Left ventricle myocardium inferior (tissue), 1 donor: ENCODE measurements at places on chromosomes 7 and 10. TPM values are rescaled to one million over a fixed set of nuclear protein-coding genes. Genes with fewer than 3 reads are reported as not detected.

Gene NEUROG3
- total RNA-seq, result not detected

Gene TBX20
- 83.9 TPM for total RNA-seq

DNA sequence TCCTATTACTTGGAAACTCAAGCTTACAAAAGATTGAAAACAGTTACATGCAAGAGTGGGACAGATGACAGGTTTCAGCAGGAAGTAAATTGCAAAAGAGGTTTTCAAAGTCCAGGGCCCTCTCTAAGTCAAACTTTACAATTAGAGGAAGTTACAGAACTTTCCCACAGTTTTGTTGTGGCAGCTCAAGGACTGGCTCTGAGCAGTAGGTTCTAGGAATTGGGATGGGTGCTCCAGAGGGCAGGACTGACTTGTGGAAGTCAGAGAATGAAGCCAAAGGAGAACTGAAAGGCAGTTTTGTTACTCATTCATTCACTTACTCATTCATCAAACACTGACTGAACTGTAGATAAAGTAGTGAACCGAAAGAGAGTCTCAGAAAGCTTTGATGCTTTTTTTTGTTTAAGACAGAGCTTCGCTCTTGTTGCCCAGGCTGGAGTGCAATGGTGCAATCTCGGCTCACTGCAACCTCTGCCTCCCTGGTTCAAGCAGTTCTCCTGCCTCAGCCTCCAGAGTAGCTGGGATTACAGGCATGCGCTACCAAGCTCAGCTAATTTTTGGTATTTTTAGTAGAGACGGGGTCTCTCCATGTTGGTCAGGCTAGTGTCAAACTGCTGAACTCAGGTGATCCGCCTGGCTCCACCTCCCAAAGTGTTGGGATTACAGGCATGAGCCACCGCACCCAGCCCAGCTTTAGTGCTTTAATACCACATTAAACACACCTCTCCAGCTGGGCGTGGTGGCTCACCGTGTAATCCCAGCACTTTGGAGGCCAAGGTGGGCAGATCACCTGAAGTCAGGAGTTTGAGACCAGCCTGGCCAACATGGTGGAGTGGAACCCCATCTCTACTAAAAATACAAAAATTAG, 66.8 kb upstream of the CCNJ start:
- H3K4me3 ChIP-seq, result no peak overlapping the region
- H3K27ac ChIP-seq, result no peak overlapping the region
- no peaks in the 10 kb centered on the region for H3K27me3 ChIP-seq
- H3K4me1 ChIP-seq, result no peaks in the 10 kb centered on the region

GRCh38 chr10:57260175-57260574, 899.1 kb upstream of the ZWINT start:
- H3K4me3 ChIP-seq, result no peak overlapping the region
- H3K27ac ChIP-seq, result no peak overlapping the region
- no peaks in the 10 kb centered on the region for H3K36me3 ChIP-seq
- H3K27me3 ChIP-seq, result no peaks in the 10 kb centered on the region

DNA sequence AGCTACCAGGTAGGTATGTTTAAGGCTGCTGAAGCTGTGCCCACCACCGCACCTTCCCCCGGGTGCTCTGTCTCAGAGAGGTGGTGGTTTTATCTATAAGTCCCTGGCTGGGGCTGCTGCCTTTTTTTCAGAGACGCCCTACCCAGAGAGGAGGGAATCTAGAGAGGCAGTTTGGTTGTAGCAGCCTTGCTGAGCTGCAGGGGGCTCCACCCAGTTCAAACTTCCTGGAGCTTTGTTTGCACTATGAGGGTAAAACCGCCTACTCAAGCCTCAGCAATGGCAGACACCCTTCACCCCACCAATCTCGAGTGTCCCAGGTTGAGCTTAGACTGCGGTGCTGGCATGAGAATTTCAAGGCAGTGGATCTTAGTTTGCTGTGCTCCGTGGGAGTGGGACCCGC, 43.6 kb upstream of the CYP2C18 start:
- H3K4me3 ChIP-seq, result no peak overlapping the region
- no peaks in the 10 kb centered on the region for H3K27me3 ChIP-seq
- no peaks in the 10 kb centered on the region for H3K36me3 ChIP-seq
- H3K27ac ChIP-seq, result no peak overlapping the region
- no peaks in the 10 kb centered on the region for H3K4me1 ChIP-seq

DNA sequence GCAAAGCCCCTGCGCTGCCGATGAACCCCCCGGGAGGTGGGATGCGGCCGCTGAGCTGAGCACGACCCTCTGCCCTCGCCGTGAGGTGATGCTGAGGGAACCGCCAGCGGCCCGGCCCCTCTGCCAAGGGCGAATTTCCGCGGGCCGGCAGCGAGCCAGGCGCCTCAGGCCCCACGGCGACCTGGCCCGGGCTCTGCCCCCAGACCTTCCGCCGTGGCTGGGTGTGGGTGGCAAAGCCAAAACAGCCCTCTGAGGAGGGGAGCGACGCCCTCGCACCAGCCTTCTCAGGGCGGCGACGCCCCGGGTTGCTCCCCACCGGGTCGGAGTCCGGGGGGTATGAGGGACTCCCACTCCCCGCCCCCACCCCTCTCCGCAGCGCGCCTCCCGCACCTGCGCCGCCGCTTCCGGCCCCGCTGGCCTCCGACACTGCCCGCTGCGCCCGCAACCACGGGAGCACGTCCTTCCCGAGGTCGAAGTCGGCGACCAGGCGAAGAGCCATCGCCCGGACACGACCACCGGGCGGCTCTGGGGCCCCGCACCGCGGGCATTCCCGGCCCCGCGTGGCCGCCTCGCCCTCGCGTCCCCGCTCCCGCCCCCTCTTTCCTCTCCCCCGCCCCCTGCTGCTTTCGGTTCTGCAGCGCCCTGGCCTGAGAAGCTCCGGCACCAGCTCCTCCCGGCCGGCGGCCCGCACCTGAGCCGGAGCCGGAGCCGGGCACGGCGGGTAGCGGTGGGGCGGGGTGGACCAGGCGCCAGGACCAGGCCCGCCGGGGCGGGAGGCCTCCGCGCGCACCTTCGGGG, at the start of gene GSAP:
GSAP (minus strand) TSS at position 527 of the 798 bp plus-strand sequence; CDS start at position 499, 28 bp downstream.
- DNase-seq, result peak; percentile 71
- H3K4me1 ChIP-seq, result peaks cover 30% of the 10 kb centered on the region
- H3K36me3 ChIP-seq, result no peaks in the 10 kb centered on the region
- H3K4me3 ChIP-seq, result peak within 1 kb of the TSS; percentile 93
- no peaks in the 10 kb centered on the region for H3K27me3 ChIP-seq

DNA sequence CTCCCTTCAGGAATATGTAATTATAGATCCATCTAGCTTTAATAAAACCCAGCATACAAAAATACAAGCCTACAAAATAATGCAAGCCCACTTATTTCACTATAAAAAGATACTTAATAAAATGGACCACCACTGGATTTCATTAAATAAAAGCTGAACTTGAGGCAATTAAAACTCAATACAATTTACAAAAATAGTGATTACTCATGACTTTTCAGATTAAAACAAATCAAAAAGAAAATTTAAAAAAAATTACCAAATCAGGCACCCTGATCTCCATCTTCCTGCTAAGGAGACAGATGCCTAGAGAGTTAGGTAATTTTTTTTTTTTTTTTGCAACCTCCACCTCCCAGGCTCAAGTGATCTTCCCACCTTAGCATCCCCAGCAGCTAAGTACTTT, 41.8 kb downstream of the PRTFDC1 start:
- H3K4me3 ChIP-seq, result no peak overlapping the region
- DNase-seq, result no peak
- peaks cover 6% of the 10 kb centered on the region for H3K4me1 ChIP-seq

GRCh38 chr7:82678259-82678658, 234.7 kb upstream of the CACNA2D1 start:
- no peak overlapping the region for H3K27ac ChIP-seq
- peaks cover 9% of the 10 kb centered on the region for H3K4me1 ChIP-seq
- no peaks in the 10 kb centered on the region for H3K36me3 ChIP-seq
- H3K27me3 ChIP-seq, result no peaks in the 10 kb centered on the region
- H3K4me3 ChIP-seq, result no peak overlapping the region

DNA sequence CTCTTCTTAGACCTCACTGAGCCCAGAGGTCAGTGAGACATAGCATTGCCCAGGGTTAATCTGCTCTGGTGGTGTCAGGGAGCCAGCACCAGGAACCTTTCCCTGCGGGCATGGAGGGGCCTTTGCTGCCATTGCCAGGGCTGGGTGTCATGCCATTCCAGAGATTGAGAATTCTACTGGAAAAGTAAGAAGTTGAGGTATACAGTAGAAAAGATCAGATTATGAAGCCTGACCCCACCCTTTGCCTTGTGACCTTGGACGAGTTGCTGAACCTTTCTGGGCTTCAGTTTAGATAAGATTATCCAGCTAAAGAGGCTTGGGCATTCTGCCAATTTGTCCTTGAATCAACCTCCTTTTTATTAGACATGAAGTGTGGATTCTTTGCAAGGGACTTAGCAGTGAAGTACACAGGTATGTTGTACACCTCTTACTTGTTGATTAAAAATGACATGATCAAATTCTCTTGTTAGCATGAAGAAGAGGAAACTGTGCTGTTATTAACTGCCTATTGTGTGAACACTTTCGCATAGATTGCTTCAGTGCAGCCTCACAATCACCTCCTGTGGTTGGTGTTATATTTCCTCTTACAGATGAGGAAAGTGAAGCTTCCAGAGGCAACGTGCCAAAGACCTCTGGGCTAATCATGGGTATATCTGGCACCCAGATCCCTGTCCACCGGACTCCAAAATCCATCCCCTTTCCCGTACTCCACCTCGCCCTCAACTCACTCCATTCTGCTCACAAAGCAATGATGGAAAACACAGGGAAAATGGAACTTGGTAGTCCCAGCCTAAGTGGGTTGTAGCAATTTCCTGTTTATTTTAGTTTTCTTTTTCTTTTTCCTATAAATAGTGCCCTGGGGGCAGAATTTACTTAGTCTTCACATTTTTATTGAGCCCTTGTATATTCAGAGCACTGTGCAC, 151.3 kb downstream of the CAMK1D start:
- H3K27me3 ChIP-seq, result no peaks in the 10 kb centered on the region
- DNase-seq, result no peak
- H3K36me3 ChIP-seq, result no peaks in the 10 kb centered on the region
- peak overlapping the region; percentile 57 for H3K27ac ChIP-seq
- H3K4me1 ChIP-seq, result peaks cover 38% of the 10 kb centered on the region

DNA sequence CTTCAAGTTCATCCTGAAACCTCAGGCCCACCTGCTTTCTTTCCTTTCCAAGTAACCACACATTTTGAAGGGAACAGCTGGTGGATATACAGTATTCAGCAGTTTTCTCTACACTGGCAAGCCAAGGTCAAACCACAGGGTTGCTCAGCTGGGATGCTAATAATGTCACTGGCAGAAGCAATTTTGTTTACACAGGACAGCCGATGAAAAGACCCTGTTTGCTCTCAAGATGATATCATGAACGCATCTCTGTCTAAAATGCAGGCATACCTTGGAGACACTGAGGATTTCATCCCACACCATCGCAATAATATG, 186.2 kb downstream of the USP6NL start:
- H3K4me1 ChIP-seq, result no peaks in the 10 kb centered on the region
- H3K27ac ChIP-seq, result no peak overlapping the region
- no peaks in the 10 kb centered on the region for H3K36me3 ChIP-seq
- DNase-seq, result no peak
- H3K4me3 ChIP-seq, result no peak overlapping the region
